ENCODE measurements at places on chromosomes 6 and 20.

DNA sequence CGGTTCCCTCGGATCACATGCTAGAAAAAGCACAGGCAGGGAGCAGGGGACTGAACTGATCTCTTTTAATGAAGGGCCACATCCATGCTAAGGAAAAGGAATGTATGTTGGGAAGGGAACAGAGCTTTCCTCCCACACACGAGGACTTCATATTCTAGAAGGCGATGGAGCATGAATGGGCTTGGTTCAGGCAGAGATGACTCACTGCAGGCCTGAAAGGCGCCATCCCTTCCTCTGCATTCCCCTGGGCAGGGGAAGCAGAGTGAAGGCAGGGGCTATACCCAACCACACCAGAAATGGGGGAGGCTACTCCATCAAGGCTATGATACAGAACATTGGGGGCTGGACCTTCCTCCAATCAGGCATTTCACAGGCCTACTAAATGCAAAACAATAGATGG lies 30.6 kb downstream of the ELMO2 start:
- DNase-seq: no peak

DNA sequence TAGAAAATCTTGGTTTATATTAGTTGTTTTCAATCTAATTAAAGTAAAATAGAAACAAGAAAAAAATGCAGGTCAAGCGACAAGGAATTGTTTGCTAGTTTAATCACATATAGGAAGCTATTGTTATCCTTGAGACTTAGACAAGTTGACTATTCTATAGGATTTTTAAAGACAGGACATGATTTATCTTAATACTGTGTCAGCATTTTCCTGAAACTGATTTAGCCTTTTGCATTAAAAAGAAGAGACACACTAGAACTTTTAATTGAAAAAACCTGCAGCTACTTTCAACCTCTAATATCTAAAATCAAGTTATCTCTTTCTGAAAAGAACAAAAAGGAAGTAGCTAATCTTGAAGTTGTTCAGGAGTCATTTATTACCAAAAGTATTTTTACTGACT lies 246.2 kb downstream of the PHF3 start:
- DNase-seq: no peak

- DNase-seq: no peak
Observed at GRCh38 chr6:27230758-27231111, 16.8 kb upstream of the PRSS16 start.

DNA sequence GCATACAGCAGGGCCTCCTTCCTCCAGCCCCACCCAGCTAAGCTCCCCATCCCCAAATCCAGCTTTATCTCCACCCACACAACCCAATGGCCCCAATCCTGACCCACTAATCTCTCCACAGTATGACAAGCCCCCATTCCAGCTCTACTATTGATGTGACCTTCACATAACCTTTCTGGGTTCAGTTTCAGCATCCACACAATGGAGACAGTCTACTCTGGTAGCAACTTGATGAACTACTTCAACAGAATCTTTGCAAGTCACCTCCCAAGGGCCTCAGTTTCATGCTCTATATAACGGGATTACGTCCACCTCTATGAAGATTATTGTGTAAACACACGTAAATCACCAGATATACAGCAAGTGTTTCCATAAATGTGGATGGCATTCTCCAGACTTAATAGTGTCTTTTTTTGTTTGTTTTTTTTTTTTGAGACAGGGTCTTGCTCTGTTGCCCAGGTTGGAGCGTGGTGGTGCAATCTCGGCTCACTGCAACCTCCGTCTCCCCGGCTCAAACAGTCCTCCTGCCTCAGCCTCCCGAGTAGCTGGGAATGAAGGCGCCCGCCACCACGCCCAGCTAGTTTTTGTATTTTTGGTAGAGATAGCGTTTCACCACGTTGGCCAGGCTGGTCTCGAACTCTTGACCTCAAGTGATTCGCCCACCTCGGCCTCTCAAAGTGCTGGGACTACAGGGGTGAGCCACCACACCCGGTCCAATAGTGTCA lies 1.4 kb downstream of the AHCY start:
- no peak for DNase-seq

GRCh38 chr6:42021847-42022754 lies 28.2 kb upstream of the TAF8 start:
- no peak for DNase-seq

DNA sequence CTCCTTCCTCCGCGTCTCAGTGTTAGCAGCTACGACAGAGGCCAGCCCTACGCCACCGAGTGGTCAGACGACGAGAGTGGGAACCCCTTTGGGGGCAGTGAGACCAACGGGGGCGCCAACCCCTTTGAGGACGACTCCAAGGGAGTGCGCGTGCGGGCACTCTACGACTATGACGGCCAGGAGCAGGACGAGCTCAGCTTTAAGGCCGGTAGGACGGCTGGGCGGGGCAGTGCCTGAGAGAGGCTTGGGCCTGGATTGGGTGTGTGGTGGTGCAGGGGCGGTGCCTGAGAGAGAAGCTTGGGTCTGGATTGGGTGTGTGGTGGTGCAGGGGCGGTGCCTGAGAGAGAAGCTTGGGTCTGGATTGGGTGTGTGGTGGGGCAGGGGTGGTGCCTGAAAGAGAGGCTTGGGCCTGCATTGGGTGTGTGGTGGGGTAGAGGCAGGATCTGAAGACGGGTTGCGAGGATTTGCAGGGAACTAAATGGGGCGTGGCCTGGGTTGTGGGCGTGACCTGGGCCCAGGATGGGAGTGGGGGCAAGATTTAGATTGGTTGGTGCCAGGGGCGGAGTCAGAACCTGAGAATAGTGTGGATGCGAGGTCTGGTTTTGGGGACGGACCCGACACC lies 24.4 kb downstream of the SPDEF start:
- DNase-seq: no peak

- DNase-seq: no peak
Observed at GRCh38 chr6:149234051-149234962, 83.2 kb upstream of the TAB2 start.

- DNase-seq: no peak
Observed at GRCh38 chr20:34567892-34568865, 9.7 kb downstream of the MAP1LC3A start.

- DNase-seq: no peak
Observed at GRCh38 chr20:1160991-1161390, 23.8 kb downstream of the TMEM74B start.

- DNase-seq: no peak
Observed at GRCh38 chr6:40779409-40779808, 192.2 kb upstream of the LRFN2 start.

DNA sequence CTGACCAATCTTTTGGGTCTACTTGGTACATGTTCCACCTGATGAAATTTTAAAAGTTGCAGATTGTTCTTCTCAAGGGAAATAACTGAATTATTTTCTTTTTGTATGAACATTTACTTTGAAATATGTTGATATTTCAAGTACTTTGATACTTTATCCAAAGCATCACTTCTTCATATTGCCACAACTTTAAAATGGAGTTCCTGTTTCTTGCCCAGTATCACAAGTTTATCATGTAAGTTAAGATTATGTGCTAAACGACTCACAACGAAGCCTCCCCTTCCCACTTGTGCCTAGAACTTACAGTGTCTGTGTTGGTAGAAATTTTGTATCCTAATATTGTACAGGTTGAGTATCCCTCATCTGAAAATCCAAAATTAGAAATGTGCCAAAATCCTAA lies 108.4 kb downstream of the ARID1B start:
- no peak for DNase-seq

DNA sequence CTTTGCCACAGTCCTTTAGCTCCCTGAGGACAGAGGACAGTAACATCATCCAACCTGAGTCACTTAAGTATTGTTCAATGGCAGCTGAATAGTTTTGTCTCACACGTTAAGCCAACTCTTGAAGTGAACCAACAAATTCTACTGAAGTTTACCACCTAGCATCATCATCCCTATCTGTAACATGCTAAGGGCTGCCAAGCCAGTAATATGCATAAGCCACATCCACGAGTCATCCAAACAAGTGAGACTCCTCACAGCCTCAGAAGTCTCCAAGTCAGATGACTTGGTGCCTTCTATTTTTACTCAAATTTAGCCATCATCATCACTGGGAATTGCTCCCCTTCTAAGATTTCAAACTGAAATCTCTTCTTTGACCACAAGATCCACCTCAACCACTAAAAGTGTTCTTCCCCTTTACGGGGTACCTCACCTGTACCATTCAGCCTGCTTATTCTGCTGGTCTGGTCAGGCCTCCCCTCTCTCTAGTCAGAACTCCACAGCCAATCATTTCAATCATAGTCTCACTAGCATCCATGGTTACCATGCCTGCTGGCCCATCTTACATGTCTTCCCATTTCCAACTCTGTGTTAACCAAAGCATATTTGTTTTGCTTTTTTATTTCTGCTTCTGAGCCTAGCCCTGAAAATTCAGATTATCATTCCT lies 73.7 kb downstream of the DTNBP1 start:
- no peak for DNase-seq

GRCh38 chr6:159439651-159440050 lies 253.4 kb downstream of the SOD2 start:
- no peak for DNase-seq

Measured in NCI-H446 treated with DMSO at 0.1 percent for 48 hours (cell line).